H1 (cell line): ENCODE measurements at places on chromosomes 3 and 15. TPM values are rescaled to one million over a fixed set of nuclear protein-coding genes. Genes with fewer than 3 reads are reported as not detected.
A peak's percentile ranks its signal among the peaks of the same experiment; 100 is the strongest.

NR2E3 gene
- 0.40 and 0.56 TPM in 2 replicates for total RNA-seq

GRCh38 chr3:87206070-87206469, 21.0 kb upstream of the CHMP2B start:
- H3K27ac ChIP-seq: no peak overlapping the region
- H3K4me3 ChIP-seq: no peak overlapping the region
- H3K27me3 ChIP-seq: no peaks in the 10 kb centered on the region
- H3K36me3 ChIP-seq: no peaks in the 10 kb centered on the region
- DNase-seq: no peak

CSTA gene
- not detected in 2 replicates for total RNA-seq

- DNase-seq: no peak
- H3K4me1 ChIP-seq: no peaks in the 10 kb centered on the region
- H3K27ac ChIP-seq: no peak overlapping the region
- H3K4me3 ChIP-seq: peak overlapping the region; percentile 66
These were observed 519 bp downstream of the LYSMD2 start for GRCh38 chr15:51736751-51737521.

SSUH2 gene
- 0.69 and 0.73 TPM in 2 replicates for total RNA-seq

IGDCC3 gene
- 45.7 and 45.9 TPM in 2 replicates for total RNA-seq

FBXL2 gene
- total RNA-seq: 2.2 and 3.1 TPM in 2 replicates

KPNA1 gene
- total RNA-seq: 59.0 and 63.0 TPM in 2 replicates

CHRNA7 gene
- total RNA-seq: 7.5 and 9.1 TPM in 2 replicates

- peak overlapping the region; percentile 53; the same call in 1 of the 2 replicates for H3K27ac ChIP-seq
- no peaks in the 10 kb centered on the region for H3K27me3 ChIP-seq
- H3K4me3 ChIP-seq: peak overlapping the region; percentile 90
- peaks cover 35% of the 10 kb centered on the region for H3K4me1 ChIP-seq
- no peak for DNase-seq
These were observed 4.1 kb downstream of the LRIG1 start for GRCh38 chr3:66496746-66497145.

- no peaks in the 10 kb centered on the region for H3K27me3 ChIP-seq
- no peak overlapping the region for H3K4me3 ChIP-seq
- no peaks in the 10 kb centered on the region for H3K4me1 ChIP-seq
These were observed 177.2 kb downstream of the CBLB start for GRCh38 chr3:105691633-105692032.

ZDHHC23 gene
- total RNA-seq: 14.1 and 15.7 TPM in 2 replicates

SLC12A1 gene
- total RNA-seq: 1.0 TPM in 2 replicates

GRCh38 chr3:189260556-189261493, 89.1 kb downstream of the TPRG1 start:
- H3K27me3 ChIP-seq: no peaks in the 10 kb centered on the region
- H3K36me3 ChIP-seq: no peaks in the 10 kb centered on the region
- H3K4me3 ChIP-seq: no peak overlapping the region
- DNase-seq: no peak

ATP13A5 gene
- not detected in 2 replicates for total RNA-seq
